Germinal center (tissue), 1 donor: ENCODE measurements at places on chromosomes 3 and 15.

DNA sequence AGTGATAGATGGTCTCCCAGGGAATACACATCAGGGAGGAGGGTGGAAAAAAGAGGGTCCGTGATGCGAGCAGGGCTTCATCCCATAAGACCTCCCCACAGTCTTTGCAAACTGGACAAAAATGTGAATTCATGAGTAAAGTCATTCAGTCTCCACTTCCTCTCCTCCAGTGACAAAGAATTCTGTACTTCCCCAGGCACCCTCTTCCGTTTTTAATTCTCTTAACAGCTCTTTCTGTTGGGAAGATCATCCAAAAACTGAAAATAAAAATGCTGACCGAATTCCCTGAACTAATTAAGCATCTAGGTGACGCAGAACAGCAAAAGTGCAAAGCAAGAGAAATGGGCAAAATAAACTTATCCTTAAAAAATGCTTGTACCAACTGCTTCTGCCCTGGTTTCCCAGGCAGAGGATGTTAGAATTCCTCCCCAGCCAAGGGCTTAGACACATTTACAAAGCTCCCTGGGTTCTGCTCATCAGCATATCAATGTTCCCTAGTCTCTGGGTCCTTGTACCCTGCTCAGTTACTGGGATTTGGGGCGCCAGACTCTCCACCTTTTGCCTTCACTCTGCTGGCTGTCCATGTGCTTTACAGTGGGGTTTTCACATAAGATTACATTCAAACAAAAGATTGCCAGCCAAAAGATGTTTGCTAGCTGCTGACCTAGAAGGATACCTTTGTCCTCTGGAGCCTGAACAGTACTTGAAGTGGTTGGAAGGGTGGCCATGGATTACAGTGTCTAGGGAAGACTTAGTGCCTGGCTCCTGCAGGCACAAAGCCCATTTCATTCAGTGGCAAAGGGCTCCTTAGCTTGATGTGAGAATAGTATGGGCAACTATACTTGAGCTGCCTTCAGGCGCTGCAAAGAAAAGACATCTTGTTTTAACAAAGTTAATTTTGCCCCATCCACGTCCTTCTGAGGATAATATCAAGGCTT, 69.4 kb downstream of the ARNT2 start:
- no peak for DNase-seq

- DNase-seq: no peak
Observed at GRCh38 chr3:129162729-129163579, 2.1 kb upstream of the ISY1 start.

GRCh38 chr3:107683447-107683846, 160.7 kb downstream of the BBX start:
- DNase-seq: no peak

DNA sequence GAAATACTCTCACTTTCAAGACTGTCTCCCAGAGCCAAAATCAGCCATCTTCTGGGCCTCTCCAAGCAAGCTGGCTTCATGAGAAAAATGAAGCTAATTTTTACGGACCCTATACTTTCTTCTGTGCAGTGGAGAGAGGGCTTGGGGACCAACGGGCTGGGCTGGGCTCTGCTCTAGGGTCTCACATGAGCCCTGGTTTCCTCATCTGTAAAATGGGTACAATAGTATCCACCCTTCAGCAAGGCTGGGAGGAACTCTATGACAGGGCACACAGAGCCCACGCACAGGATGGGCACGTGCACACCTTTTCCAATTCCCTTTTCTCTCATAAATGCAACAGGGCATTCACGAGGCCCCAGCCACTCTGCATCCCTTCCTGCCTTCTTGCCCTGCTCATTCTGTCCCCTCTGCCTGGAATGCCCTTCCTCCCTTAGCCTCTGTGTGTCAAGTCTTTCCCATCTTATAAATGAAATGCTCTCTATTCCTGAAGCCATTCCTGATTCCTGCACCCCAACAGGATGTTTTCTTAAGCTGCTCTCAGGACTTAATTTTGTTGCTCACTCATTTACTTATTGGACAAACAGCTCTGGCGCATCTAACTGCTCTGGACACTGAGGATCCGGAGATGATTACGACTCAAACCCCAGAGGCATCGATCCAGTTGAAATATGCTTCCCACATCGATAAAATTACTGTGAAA, 32.9 kb upstream of the SEC13 start:
- no peak for DNase-seq

GRCh38 chr15:89893027-89893426, 767 bp downstream of the AP3S2 start:
- DNase-seq: no peak

GRCh38 chr3:47681016-47681415, 100.7 kb downstream of the SMARCC1 start:
- DNase-seq: no peak

DNA sequence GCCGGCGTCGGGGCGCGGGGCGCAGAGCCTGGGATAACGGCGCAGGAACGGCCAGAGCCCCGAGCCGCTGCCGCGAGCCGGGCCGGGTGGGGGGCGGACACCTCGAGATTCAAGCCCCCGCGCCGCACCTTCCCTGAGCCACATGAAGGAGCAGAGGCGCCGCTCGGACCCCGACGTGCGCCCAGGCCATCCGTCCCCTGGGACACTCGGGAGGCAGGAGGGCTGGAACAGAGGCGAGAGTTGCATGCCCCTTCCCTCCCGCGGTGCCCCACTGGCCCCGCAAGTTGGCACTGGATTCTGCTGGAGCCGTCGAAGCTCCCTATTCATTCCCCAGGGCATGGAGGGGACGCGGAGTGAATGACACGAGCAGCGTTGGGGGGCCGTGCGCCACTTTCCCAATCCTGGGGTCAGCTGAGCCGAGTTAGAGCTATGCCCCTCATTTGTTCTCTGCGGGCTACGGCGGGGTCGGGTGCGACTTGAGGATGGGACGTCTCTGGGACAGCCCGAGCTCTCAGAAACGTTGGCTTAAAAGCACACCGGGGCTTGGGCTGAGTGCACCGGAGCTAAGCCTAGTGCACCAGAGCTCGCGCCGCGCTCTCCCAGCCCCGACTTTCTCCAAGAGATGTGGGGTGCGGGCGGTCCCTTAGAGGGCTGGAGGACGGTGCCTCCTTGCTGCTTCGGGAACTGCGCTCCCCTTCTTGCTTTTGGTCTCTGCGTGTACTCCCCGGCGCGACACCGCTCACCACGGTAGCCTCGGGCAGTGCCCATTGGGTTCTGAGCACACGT, 588 bp downstream of the SLC6A1 start:
- no peak for DNase-seq

DNA sequence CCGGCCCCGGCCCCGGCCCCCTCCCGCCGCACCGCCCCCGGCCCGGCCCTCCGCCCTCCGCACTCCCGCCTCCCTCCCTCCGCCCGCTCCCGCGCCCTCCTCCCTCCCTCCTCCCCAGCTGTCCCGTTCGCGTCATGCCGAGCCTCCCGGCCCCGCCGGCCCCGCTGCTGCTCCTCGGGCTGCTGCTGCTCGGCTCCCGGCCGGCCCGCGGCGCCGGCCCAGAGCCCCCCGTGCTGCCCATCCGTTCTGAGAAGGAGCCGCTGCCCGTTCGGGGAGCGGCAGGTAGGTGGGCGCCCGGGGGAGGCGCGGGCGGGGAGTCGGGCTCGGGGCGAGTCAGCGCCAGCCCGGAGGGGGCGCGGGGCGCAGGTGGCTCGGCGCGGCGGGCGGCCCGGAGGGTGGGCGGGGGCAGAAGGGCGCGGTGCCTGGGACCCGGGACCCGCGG, 352 bp downstream of the CHRD start:
- DNase-seq: peak; percentile 31

DNA sequence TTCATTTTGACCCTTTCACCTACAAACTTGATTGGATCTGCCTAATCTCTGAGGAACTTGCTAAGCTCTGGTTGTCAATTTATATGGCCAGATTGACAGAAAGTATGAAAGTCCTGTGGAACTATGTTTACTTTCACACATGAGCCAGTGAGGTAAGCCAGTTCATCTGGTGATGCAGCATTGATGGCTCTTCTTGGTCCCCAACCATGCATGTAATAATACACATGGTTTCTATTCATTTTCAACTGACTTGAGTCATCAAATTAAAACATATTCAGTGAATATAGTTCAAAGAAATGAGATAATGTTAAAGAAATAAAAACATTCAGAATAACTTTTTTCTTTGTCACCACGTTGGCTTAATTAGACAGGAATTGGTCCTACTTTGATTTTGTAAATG, 336.1 kb upstream of the THBS1 start:
- no peak for DNase-seq

GRCh38 chr3:134066651-134067530, 37.2 kb upstream of the SLCO2A1 start:
- DNase-seq: no peak

DNA sequence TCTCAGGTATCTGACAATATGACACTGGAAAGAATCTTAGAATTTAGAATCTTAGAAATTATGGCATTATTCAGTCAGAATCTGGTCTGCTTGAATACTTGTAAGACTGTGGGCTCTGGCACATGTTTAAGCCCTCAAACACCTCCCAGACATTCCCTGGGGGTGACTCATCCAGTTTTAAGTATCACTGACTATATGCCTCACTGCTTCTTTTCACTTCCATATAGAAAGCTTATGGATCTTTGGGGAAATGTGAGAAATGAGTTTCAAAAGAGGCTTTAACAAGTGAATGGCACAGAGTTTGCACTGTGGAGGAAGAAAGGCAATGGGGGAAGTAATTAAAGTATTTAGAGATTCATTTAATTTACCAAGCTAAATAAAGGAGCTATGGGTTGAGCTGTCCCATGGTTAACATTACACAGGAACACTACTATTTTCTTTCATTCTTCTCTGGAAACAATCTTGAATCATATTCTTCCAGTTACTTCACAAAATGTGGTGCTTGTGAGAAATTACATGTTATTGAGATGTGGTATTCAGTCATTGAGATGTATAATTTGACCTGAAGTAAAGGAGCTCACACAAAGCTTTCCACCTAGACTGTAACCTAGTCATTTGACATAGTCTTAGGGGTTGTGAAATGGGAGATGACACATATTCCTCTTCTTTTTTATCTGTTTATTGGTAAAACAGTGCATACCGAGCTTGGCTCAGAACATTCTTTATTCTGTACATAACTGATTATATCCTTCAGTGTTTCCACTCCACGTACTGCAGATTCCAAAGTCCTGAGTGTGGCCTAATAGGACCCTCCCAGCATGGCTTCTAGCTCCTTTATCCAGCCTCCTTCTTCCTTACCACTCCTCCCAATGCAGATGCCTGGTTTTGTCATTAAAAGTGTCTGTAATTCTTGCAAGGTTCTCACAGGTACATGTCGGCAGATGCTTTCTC, 544.6 kb upstream of the NECTIN3 start:
- DNase-seq: no peak

DNA sequence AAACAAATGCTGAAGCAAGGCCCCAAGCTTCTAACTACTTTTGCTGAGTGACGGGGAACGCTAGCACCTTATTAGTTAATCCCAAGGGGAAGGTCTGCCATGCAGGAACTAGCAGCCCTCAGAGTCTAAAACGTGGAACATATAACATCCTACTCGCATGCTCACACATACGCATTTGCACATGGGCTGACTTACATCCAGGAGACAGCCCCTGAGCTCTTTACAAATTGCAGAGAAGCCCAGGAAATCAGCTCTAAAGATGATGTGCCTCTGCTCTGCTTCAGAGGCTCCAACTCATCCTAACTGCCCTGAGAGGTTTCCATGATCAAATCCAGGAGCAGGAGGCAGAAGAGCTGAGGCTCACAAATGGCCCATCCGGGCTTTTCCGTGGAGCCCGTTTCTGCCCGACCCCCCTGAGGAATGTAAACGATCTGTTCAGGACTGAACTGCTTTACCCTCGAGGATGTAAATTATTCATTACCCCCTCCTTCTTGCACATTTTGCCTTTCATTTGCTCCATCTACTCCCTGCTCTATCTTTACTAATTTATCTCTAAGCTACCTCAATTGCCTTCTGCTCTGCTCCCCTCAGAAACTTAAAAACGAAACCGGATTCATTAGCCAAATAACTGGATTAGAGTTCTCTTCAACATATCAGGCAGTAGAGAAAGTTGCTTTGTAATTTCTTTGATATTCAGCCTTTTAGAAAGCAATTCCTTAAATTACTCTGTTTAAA, 141.9 kb upstream of the CCDC54 start:
- DNase-seq: no peak

- DNase-seq: no peak
Observed at GRCh38 chr3:127692501-127693335, 20.0 kb downstream of the ABTB1 start.

- DNase-seq: no peak
Observed at GRCh38 chr15:87477737-87478686, 778.5 kb downstream of the NTRK3 start.

- DNase-seq: no peak
Observed at GRCh38 chr3:72601060-72601459, 247.2 kb downstream of the SHQ1 start.

DNA sequence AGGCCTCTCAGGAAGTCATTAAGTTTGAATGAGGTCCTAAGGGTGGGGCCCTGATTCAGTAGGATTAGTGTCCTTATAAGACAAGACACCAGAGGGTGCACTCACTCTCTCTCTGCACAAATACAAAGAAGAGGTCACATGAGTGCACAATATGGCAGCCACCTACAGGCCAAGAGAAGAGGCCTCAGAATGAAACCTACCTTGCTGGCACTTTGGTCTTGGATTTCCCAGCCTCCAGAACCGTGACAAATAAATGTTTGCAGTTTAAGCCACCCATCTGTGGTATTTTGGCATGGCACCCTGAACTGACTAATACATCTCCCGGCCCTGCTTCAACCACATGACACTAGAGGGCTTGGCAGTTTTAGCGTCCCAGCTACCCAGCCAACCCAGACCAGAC, 73.9 kb upstream of the CHRNB4 start:
- DNase-seq: no peak

GRCh38 chr3:175357758-175358157, 498.6 kb downstream of the NAALADL2 start:
- no peak for DNase-seq

DNA sequence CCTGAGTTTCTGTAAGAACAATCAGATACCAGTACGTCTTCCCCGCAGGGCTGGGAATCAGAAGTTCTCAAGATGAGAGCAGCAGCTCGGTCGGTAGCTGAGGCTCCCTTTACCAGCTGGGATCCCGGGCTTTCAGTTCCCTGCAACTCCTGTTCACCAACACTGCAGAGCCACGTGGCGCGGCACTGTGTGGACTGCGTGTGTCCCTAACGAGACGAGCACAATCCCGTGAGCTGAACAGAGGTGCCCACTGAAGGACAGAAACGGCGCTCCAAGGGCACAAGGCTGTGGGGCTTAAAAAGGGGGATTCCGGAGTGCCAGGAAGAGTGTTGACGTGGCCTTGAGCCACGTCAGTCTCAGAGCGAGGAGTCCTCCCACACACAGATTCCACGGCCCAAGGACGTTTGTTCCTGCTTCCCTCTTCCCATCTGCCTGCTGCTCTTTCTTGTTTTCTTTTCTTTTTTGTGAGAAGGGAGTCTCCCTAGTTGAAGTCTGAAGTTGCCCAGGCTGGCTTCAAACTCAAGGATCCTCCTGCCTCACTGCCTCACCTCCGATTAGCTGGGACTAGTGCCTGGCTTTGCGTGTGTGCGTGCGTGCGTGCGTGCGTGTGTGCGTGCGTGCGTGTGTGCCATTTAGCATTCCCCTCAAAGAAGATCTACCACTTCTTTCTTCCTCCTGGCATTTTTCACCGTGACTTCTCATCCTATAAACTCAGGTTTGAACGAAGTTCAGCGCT, 37.1 kb upstream of the RPL35A start:
- no peak for DNase-seq

- no peak for DNase-seq
Observed at GRCh38 chr3:142213298-142213697, 12.1 kb downstream of the GK5 start.
